NCI-H82 (cell line): ENCODE measurements at places on chromosomes 7 and 10.

DNA sequence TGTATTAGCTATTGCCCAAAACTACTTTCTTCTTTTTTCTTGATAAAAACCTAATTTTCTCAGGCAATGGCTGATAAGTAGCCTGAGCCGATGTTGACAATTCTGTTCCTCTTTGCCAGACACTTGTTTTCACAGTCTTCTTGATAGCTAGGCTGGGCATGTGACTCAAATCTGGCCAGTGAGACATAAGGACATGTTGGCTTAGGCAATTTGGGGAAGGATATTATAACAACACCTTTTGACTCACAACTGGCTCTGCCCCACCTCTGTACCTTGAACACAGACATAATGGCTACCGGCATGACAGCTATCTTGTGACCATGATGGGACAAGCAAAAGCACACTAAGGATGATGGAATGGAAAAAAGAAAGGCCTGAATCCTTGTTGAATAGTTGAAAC lies 72.9 kb upstream of the GPR22 start:
- DNase-seq = no peak

DNA sequence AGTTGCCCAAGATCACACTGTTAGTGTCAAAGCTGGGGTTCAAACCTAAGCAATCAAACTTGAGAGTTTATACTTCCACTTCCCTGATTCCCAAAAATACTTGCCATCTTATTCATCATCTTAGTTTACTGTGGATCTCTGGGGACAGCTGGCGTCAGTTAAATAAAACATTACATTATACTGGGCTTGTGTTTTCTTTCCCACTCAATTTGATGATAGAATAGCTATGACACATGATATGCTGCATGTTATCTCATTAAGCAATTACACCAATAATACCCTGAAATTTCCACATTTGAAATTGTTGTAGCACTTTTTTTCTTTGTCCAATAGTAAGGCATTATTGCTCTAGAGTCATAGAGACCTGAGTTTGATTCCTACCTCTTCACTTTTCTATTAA lies 62.9 kb upstream of the MXI1 start:
- DNase-seq = no peak

- no peak for DNase-seq
Measured at GRCh38 chr7:105126436-105126975, 112.5 kb downstream of the KMT2E start.

GRCh38 chr10:89391907-89392756 lies at the start of gene IFIT1:
Gene IFIT1, plus strand, starts transcription at chr10:89392623. Its CDS starts 90 bp downstream, at chr10:89392713.
- DNase-seq = peak; percentile 8

DNA sequence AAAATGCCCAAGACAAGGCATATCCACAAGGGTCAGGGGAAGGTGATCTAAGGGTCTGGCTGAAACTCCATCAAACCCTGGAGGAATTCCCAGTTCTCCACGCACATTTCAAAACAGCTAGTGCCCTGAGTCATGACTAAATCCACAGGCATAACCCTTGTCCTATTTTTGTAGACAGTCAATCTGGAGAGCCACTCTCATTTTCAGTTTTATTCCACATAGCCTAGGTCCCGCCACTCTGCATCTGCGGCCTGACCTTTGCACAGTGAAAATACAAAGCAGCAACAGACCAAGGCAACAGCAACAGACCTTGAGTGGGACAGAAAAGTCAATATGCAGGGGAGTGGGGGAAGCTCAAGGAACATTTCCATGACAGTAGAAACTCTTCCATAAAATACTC lies 201.4 kb upstream of the NPVF start:
- DNase-seq = no peak

DNA sequence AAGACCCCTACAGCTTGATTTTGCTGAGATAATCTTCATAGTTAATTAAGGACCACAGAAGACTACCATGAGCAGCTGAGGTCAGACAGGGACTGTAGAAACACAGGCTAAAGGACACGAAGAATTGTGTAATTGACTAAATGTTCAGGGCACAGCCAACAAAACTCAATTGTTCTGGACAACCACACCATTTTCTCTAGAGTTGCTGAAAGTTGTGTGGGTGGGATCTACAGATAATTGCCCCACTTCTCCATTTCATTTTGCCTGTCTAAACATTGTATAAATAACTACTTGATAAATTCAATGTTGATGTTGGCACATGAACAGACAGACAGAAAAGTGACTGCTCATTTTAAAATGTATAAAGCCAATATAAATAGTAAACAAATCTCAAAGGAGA lies 39.0 kb upstream of the SLC16A12 start:
- DNase-seq = no peak

DNA sequence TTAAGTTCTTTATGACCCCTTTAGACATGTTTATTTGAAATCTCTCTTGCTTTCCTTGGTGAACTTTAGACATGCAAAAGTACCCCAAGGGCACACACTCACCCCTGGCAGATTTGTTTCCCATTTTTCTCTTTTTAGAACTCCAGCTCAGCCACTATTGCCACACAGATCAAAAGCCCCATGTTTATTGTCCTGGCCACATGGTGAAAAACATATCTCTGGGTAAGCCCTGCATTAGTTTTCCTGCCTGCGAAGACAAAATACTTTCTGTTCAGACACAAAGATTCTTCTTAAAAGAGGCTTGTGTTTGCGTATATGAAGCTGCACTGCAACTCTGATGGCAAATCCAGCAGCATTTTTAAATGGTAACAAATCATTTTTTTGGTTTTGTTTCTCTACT lies 200.0 kb downstream of the POLR1F start:
- DNase-seq = no peak

DNA sequence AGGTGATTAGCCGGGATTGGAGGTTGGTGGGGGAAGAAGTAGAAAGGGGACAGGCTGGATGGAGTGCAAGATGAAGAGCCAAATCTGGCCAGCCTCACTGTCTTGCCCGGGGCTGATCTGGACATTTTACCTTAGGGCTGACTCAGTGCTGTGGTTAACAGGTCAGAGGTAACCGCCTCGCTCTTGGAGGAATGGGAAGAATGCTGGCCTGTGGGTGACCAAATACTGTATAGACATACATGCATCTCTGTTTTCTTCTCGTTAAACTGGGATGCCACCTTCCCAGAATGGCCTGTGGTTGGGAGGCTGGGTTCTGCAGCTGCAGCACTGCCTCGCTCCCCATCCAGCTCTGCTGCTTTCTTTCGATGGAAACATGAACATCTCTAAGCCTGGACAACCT lies 120.0 kb downstream of the SEC23IP start:
- DNase-seq = no peak
